ENCODE measurements at places on chromosomes 7 and 10.

GRCh38 chr10:81135851-81136250 is 598.1 kb downstream of the SH2D4B start:
- DNase-seq = no peak

- no peak for DNase-seq
Observed at GRCh38 chr7:134527979-134528371, 608 bp downstream of the AKR1B10 start.

GRCh38 chr7:10802526-10802925 is 171.1 kb upstream of the PHF14 start:
- DNase-seq = no peak

GRCh38 chr7:18040196-18040595 is 12.6 kb upstream of the PRPS1L1 start:
- no peak for DNase-seq

- no peak for DNase-seq
Observed at GRCh38 chr7:69906283-69906995, 308.2 kb downstream of the AUTS2 start.

DNA sequence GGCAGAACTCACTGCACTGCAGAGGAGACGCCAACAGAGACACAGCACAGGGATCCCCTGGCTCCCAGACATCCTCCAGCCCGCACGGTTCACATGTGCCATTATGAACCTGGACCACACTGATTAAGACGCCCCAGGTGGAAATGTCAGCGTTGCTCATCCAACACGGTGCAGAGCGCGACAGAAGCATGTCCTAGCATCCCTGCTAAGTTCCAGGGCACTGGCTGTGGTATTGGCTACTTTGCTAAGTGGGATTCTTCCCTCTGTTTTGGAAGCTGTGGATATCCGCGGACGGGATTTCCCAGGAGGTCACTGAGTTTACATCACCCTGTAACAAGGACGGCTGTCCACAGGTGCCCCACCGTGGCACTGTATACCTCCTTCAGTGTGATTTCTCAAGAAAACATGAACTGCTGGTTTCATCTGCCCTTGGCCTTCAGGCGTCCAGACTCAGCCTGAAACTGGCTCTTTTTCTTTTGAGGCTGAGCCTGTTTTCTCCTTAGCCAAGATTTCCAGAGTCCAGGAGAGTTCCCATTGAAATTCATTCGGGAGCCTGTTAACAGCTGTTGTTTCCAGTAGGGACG is 324.0 kb downstream of the WDR37 start:
- no peak for DNase-seq

- DNase-seq = no peak
Observed at GRCh38 chr7:136325578-136325977, 348.4 kb upstream of the MTPN start.

- no peak for DNase-seq
Observed at GRCh38 chr10:131239926-131240325, 71.6 kb downstream of the TCERG1L start.

DNA sequence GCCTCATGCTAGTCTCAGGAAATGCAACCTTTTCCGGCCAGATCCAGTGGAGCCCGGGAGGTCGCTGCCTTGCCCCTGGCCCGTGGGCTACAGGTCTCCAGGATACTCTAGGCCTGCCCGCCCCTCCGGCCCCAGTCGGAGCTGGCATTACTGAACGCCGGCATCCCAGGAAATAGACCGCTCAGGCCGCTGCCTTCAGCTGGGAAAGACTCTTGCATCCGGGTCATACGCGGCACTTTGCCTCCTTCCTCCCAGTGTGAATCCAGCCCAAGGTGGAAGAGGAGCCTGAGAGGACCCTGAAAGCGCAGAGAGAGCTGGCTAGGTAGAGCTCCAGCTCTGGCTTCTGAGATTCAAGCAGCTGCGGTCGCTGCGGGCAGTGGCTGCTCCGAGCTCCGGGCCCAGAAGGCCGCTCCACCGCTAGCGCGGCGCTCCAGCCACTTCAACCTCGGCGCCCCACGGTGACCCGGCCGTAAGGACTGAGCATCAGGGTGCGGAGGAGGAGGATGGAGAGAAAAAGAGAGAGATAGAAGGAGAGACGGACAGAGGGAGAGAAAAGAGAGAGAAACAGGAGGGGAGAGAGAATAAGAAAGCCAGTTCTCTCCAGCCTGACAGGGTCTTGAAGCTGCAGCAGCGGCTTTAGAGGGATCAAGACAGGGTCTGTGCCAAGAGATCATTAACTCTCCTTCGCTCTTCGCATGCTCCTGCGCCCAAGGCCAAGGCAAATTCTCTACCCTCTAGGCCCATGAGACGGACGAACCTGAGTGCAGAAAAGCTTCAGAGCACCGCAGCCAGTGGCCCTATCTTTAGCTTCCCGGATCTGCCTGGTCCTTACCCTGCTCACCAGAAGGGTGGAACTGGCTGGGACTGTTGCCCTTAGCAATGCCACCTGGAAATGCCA is 1.8 kb upstream of the HOXA10 start:
- DNase-seq = peak; percentile 83

DNA sequence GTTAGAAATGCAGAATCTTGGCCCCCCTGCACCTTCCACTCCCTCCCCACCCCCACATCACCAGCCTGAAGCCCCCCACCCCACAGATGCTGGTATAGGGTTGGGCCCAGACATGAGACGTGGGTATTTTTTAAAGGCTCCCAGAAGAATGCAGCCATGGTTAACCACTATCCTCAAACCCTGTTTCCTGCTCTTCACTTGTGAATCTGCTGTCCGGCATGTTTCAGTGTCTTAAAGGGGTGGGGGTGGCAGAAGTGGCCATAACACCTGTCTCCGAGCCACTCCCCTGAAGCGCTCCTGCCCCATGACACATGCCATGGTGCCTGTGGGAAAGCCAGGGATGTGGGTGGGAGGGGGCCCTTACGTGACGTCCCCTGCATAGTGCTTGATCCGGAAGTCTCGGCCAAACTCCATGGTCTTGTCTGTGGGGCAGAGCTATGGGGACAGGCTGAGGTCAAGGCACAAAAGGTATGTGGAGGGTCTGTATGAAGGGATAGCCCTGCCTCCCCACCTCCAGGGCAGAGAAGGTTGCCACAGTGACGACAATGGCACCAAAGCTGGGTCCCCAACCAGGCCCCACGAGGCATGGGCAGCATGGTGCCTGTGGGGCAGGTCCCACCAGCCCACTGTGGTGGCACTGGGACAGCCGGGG is 9.6 kb downstream of the MYO1G start:
- no peak for DNase-seq

- peak; percentile 47 for DNase-seq
Observed at GRCh38 chr10:5585517-5586206, 60.9 kb downstream of the CALML3 start.

DNA sequence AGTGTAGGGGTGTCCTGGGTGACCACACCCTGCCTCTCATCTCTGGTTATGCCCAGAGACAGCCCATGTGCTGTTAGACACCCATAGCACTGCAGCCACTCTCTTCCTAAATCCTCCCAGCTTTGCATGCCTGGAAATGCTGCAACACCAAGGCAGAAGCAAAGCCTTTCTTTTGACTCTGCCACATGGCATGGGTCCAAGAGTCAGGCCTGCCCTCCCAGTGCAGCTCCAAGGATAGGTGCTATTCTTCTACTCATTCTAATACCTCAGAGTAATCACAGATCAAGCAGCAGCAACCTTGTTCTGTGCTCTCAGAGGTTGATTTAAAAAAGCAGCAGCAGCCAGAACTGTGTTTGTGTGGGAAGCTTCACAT is 23.4 kb downstream of the FRMPD2 start:
- DNase-seq = no peak

DNA sequence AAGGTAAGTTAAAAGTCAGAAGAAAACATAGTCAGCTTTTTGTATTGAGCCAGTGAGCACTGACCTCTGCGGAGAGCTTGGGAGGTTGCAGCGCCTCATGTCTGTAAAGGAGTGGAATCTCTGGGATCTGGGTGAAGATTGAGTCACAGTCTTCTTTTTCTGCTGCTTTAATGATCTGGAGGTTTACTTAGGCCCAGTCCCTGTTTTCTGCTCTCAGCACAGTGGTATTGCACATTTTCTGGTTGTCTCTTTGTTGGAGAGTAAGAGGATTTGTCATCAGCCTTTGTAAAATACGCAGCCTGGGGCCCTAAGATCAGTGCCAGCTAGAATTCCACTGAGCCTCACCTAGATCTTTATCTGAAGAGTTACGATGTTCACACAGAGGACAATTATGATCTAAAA is 58.3 kb upstream of the GJD4 start:
- DNase-seq = no peak

GRCh38 chr10:1316121-1316808 is 260.1 kb downstream of the WDR37 start:
- no peak for DNase-seq

- no peak for DNase-seq
Observed at GRCh38 chr10:33376476-33376875, 42.0 kb upstream of the NRP1 start.

DNA sequence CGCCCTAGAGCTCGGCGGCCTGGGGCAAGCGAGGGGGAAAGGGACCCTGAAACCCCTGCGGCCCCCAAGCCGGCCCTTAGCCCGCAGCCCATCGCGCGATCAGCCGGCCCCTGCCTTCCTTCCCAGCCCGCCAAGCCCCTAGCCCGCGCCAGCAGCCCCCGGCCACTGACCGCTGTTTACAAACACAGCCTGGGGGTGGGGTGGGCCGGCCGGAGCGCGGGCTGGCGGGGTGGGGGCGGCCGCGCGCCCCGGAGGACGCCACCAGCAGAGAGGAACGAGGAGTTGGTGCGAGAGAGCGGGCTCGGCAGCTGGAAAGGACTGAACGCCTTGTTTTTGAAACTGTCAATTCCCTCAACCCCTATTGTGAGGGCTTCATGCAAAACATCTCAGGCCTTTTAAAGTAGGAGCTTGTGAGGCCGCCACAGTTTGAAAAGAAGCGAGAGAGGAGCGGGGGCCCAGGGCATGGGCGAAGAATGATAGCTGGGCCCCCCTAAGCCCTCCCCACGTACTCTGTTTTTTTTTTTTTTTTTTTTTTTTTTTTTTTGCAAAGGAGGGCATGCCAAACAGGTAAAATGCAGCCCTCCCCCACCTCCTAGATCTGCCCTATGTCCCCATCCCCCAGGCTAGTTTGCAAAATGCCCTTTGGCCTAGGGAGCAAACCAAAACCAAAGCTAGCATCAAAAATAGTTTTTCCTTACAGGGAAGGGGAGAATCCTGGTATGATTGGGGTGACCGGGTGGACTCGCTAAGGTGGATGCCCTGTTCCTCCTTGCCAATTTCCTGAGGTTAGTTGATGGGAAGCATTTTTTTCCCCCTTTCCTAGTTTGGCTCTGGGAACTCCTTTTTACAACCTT is 15.0 kb downstream of the SKIDA1 start:
- DNase-seq = no peak

DNA sequence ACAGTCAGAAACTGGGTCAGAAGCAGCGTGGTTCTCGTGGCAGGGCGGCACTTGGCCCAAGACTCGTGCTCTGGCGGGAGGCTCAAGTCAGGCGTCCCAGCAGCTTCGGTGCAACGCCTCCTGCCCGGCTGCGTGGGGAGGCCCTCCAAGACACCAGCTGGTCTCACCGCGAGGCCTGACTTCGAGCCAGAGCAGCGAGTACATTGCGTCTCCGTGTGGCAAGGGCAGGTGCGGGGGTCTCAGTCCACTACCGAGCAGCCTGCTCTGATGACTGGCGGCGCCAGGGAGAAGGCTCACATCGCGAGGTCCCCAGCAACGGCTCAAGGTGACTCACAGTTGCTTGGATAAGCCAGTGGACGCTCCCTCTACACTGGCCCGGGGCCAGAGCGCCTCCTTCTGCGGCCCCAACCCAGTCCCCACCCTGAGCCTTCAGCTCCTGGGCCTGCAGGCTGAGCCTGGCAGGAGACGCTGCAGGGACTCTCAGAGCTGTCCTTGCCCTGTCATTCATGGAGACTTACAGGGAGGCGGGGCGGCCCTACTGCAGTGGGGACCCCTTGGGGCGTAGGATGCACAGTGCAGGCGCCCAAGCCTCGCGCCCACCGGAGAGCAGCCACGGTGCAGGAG is 41.9 kb upstream of the PRKAR1B start:
- DNase-seq = no peak

DNA sequence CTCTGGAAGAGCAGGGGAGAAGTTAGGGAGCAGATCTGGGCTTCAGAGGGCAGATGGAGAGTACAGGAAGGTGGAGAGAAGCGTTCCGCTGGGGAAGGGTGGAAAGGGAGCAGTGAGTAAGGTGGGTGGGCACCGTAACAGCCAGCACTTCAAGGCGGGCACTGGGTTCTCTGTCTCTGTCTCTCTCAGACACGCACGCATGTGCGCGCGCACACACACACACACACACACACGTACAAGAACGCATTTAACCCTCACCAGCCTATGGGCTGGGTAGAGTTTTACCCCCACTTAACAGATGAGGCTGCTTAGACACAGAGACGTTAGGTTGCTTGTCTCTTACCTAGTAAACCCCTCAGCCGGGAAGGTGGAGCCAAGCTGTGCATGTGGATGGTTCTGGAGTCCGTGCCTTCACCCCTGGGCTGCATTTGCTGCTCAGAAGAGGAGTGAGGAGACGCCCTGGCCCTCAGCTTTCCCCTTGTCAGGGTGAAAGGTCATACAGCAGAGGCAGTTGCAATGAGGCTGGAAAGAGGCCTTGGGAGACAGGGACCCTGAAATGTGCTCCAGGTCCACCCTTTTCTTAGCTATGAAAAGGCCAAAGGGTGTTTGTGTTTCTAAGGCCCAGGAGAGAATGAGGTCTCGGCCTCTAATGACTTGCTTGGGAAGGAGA is 16.0 kb downstream of the ADCYAP1R1 start:
- no peak for DNase-seq

- DNase-seq = no peak
Observed at GRCh38 chr10:18473424-18474117, 177.8 kb downstream of the NSUN6 start.

DNA sequence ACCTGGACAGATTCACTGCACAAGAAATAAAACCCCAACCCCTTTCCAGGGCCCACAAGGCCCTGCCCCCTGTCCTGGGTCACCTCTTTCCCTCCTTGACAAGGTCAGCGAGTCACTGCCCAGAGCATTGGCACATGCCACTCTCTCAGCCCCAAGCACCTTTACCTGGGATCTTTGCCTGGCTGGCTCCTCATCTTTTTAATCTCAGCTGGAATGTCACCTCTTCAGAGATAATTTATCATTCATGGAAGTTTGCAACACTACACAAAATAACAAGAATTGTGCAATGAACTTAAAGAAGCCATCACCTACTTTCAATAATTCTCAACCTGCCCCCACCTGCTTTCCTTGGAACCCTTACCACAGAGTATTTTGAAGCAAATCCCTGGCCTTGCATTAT is 19.2 kb downstream of the ANTXRL start:
- DNase-seq = no peak

DNA sequence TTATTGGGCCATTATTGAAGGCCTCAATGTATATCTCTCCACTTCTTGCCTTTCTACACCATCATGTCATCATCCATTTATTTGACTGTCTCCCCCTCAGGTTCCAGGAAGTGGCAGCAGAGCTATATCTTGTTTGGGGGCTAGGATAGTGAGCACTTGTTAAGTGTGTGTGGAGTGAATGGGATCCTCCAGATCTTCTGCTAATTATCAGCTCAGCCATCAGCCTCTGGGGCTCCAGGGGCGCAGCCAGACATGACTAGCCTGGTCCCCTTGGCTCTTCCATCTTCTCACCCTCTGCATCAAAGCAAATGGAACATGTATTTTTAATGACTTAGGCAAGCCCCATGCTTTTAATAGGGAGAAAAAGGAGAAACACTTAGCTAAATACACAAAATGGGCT is 176.5 kb downstream of the ARHGAP12 start:
- no peak for DNase-seq

Data from SJSA1 (cell line).